H9 (cell line): ENCODE measurements at places on chromosomes 6 and 20. TPM values are rescaled to one million over a fixed set of nuclear protein-coding genes. Genes with fewer than 3 reads are reported as not detected.

The PBOV1 gene
- not detected in 2 replicates for total RNA-seq

The SPATS1 gene
- not detected in 2 replicates for total RNA-seq

The TTLL9 gene
- total RNA-seq = 0.13 and 0.20 TPM in 2 replicates

The EYA2 gene
- 0.68 and 0.74 TPM in 2 replicates for total RNA-seq

The PROCR gene
- 5.8 and 6.4 TPM in 2 replicates for total RNA-seq

The TASP1 gene
- total RNA-seq = 8.8 and 9.5 TPM in 2 replicates

The ADGB gene
- not detected in 2 replicates for total RNA-seq

The OGFRL1 gene
- total RNA-seq = 2.8 and 2.9 TPM in 2 replicates

The OXT gene
- total RNA-seq = 0.64 TPM in 1 of 2 replicates, not detected in the other

The BTN1A1 gene
- 0.15 and 0.18 TPM in 2 replicates for total RNA-seq

The SSTR4 gene
- total RNA-seq = not detected in 2 replicates

The HRH3 gene
- total RNA-seq = 1.8 and 1.9 TPM in 2 replicates

The PI16 gene
- total RNA-seq = not detected in 2 replicates

The ZNF165 gene
- 5.8 and 6.3 TPM in 2 replicates for total RNA-seq

The KIZ gene
- total RNA-seq = 29.3 and 41.0 TPM in 2 replicates

DNA sequence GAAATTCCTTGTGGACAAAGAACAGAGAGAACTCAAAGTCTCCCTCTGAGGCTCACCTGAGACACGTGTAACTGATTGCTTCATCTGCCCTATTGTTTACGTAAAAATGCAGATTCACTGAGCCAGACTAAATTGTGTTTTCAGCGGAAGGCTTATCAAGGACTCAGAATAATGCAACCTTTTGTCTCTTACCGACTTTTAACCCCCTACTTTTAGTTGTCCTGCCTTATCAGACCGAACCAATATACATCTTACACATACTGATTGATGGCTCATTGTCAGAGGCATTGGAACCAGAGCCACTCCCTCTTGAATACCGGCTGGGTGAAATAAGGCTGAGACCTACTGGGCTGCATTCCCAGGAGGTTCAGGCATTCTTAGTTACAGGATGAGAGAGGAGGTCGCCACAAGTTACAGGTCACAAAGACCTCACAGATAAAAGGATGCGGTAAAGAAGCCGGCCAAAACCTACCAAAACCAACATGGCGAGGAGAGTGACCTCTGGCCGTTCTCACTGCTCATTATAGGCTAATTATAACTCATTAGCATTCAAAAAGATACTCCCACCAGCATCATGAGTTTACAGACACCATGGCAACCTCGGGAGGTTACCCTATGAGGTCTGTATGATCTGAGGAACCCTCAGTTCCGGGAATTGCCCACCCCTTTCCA lies 95.5 kb upstream of the ZNF184 start:
- peak; percentile 47 for DNase-seq

DNA sequence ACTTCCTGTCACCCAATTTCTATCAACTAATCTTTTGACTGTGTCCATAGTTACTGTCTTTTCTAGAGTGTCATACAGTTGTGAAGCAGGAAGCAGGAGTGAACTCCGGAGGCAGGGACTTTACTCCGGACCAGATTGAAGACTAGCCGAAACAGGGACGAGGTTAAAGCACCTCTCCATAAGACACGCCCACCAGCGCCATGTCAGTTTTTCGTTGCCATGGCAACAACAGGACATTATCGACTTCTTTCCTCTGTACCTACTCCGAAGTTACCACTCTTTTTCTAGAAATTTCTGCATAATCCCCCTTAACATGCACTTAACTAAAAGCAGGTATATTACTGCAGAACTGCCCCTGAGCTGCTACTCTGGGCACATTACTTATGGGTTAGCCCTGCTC lies 25.2 kb downstream of the TRIM38 start:
- DNase-seq = peak; percentile 70

DNA sequence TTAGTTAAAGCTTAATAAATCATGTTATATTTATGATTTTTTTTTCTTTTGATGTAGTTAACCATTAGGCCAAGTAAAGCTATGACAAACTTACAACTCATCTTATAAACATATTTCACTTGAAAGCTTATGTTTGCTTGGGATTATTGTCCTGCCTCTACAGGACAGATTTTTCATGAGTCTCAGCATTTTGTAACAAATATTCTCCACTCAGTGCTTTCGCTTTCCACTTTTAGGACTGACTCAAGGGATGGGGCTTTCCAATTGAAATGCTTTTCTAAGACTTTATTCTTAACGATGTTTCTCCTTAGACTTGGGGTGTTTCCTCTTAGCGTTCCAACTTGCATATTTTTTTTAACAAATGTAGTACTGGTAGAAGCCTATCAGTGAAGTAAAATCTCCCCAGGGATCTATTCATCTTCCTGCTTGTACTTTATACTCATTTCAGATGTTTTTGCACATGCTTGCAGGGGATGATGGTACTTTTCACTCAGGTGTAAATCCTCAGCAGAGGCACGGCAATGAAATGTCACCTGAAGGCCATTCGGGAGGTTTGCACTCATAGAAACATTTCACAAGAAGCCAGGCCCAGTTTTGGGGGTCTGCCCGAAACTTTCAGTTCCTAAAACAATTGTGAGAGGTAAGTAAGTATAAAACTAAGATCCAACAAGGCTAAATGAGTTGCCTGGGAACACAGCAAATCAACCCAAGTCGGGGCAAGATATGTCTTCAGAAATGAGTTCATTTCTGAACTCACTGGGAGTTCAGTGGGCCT lies 298.1 kb upstream of the FOXQ1 start:
- DNase-seq = no peak

GRCh38 chr20:38877483-38877882 lies 48.7 kb upstream of the FAM83D start:
- no peak for DNase-seq

GRCh38 chr6:7235712-7236305 lies 77.2 kb downstream of the SSR1 start:
- DNase-seq = no peak

DNA sequence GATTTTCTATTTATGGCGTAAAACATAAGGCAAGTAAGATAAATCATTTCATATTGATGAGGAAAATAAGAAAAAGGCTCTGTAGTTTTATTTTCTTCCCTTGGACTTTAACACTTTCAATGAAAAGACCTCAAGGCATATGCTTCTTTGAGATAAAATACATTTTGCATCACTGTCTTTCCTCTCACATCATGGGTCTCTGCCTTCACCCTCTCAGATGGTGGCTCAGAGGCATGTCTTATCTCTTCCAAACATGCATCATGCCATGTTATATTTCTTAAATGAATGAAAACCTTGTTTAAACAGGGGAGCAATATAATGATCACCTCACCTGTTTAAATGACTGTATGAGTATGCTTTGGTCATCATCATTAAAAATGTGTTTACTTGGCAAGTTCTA lies 59.3 kb downstream of the PRL start:
- no peak for DNase-seq

DNA sequence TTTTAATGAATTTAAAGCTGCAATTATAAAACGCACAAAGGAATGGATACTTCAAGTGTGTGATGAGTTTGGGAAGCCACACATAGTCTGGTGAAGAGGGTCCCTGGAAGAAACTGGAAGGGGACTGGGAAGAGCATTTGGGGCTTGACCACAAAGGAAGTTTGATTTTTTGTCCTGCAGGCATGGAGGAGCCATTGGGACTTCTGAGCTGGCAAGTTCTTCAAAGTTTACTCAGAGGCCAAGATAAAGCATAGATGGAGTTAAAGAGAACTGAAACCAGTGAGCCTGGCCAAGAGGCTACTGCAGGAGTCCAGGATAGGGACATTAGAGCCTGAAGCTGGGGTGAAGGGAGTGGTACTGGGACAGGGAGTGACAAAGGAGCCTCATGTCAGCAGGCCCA lies 95.0 kb downstream of the AIG1 start:
- DNase-seq = no peak

DNA sequence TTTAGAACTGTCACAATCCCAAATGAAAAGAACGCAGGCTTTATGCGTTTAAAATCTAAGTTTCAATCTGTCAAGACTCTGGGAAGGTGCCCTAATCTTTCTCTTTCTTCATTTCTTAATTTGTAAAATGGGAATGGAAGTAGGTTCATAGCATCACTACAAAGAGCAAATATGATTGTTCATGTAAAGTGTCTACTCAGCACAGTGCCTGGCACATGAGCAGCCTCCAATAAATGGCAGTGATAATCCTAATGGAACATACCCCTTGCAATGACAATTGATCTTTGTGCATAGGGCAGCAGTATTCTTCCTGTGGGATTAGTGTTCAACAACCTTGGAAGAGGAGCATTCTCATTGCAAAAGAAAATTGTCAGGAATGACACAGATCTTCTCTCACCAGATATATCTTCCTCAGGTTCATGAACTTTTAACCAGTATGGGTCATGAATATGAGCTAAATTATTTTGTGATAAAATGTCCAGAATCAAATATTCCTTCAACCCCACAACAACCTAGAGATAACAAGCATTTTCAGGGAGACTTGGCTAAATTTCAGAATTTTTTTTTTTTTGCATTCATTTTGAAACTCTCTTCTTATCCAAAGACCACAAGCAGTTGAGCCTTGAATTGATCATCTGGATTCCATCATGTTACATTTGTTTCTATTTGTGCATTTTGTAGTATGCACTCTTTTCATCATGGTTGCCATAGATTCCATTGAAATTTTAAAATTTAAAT lies 149.1 kb downstream of the TBX18 start:
- no peak for DNase-seq

DNA sequence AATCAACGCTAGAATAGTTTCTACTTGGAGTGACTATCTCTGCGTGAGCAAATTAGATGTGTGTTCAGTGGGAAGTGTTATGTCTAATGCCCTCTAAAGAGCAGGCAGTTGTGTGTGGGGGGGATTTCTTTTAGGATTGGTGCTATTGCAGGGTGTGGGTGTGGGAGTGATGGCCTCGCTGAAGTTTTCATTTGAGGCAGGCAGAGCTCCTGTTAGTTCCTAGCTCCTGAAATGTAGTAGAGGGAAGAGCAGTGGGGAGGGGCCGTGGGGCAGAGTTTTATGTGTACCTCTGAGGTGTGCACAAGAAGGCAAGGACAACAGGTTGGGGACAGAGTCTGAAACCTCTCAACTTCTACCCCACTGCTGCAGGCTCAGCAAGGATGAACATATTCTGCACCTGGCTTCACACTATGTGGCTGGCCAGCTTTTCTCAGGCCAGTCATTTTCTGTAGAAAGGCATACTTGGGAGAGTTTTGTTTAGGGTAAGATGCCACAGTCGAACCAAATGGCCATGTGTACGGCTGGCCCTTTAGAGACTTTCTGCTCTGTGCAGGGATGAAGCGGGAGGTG lies 229.2 kb upstream of the SUPT3H start:
- no peak for DNase-seq

GRCh38 chr6:16621002-16621401 lies 140.3 kb downstream of the ATXN1 start:
- no peak for DNase-seq

- no peak for DNase-seq
These were observed 103.4 kb upstream of the FOXA2 start for GRCh38 chr20:22687676-22688349.

DNA sequence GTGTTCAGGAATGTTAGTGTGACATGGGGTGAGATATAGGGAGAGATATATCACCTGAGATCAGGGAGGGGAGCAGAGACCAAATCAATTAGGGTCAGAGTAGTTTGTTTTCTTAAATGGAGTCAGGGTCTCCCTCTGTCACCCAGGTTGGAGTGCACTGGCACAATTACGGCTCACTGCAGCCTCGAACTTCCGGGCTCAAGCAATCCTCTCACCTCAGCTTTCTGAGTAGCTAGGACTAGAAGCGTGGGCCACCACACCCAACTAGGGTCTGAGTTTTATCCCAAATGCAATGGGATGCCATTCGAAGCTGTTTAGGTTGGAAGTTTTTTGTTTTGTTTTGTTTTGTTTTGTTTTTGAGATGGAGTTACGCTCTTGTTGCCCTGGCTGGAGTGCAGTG lies 3.1 kb upstream of the NCOA3 start:
- DNase-seq = no peak

- DNase-seq = no peak
These were observed 67.8 kb upstream of the TAB2 start for GRCh38 chr6:149249370-149250357.

GRCh38 chr20:62158541-62158940 lies 15.0 kb downstream of the SS18L1 start:
- no peak for DNase-seq

GRCh38 chr6:11214084-11214833 lies 18.2 kb downstream of the NEDD9 start:
- no peak for DNase-seq

GRCh38 chr6:129750360-129750759 lies 40.4 kb upstream of the ARHGAP18 start:
- no peak for DNase-seq

DNA sequence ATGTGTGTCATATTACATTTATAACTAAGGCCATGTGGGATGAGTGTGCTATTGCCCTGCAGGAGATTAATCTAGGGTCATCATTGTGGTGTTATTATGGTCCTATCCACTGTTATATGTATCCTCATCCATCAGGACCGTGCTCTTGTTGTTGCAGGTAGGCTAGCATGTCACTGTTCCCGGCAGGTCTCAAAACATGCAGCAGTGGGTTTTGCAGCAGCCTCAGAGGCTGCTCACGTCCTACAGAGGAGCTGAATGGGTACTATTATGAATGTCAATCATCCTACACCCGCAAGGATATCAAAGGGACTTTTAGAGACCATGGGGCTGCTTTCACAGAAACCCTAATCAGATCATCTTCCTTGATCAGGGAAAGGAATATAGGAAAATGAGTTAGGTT lies 318.2 kb downstream of the SAMD5 start:
- DNase-seq = no peak

DNA sequence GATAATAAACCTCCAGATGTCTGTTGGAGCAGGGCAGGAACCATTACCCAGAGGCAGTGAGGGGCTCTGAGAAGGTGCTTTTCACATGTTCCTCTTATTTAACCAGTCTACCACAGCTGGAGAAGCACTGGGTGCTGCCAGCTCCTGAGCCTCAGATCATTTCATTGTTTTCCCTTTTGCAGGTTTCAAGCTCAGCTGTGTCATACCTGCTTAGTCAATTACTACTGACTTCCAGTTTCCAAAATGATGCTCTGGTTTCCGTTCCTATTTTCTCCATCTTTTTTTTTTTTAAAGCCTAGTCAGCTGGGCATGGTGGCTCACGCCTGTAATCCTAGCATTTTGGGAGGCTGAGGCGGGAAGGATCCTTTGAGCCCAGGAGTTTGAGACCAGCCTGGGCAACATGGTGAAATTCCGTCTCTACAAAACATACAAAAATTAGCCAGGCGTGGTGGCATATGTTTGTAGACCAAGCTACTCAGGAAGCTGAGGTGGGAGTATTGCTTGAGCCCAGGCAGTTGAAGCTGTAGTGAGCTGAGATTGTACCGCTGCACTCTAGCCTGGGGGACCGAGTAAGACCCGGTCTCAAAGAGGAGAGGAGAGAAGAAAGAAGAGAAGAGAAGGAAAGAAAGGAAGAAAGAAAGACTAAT lies 6.7 kb downstream of the FLOT1 start:
- DNase-seq = no peak

DNA sequence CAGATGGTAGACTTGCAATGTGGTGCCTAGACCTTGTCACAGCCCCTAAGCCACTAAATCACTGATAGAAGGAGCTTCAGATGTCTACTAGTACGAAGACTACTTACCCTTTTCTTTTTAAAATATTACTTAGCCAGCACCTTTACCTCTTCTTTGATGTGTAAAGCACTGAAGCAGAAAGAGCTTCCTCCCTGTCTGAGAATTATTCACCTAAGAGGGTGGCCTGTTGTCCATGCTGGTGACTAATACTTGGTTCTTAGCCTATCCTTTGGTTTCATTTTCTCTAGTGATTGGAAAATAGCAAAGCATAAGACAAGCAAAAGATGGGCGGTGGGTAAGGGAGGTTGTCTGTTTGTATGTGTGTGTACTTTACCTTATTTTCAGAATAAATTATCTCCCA lies 794.6 kb downstream of the TFAP2A start:
- DNase-seq = no peak
